ENCODE measurements at places on chromosomes 6 and 20.
A peak's percentile ranks its signal among the peaks of the same experiment; 100 is the strongest.

DNA sequence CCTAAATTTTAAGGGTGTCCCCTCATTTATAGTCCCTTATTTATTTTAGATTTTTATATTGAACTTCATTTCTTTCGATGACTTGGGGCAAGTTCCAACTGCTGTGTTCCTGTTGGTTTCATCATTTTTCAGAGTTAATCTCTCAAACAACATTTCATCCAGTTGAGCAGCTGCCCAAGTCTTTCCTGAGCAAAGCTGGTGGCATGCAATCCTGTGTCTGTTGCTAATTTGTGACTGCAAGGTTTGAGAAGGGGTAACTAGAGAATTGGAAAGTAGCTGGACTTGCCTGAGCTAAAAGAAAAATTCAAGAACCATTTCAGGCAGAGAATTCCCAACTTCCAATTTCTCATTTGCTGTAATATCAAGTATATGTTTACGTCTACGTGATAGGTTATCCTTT is 881.5 kb upstream of the SLC35B3 start:
- DNase-seq = no peak

GRCh38 chr6:46419576-46420002 is 71.7 kb downstream of the RCAN2 start:
- peak; percentile 72 for DNase-seq

DNA sequence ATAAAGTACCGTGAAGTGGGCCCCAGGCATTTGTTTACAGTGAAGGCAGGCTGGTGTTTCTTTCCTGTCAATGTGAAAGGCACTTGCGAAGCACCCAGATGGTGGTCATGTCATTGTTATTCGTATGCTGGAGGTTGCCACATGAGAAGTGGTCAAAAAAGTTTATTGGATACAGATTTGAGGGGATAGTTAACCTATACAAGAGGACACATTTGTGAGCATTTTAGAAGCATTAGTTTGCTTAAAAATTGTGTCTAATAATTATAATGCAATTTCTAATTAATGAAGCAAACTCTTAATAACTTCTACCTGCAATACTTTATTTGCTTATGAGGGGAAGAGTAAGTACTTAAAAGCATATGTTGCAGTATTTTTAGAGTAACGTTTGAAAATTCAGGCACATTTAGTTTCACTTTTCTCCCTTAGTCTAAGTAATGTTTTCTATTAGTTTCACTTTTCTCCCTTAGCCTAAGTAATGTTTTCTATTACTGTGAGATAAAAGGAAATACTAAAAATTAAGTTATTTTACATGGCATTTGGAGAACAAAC is 120.7 kb upstream of the CLDN20 start:
- no peak for DNase-seq

GRCh38 chr6:149454346-149454848 is 30.4 kb downstream of the ZC3H12D start:
- peak; percentile 68 for DNase-seq

- DNase-seq = no peak
Measured at GRCh38 chr20:11894062-11894461, 23.6 kb upstream of the BTBD3 start.

DNA sequence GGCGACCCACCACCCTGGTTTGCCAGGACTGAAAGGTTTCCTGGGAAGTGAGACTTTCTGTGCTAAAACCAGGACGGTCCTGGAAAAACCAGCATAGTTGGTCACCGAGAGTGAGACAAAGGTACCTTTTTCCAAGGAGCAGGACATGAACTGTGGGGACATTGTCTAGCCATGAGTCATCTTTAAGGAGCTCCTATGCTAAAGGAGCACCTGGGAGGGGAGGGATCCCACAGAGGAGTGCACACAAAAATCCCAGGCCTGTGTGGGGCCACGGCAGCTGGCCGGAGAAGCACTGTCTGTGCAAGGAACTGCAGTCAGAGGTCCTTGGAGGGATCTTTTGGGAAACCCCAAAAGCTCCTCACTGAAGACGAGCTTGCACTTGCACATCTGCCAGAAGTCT is 109.1 kb upstream of the PLEKHG1 start:
- no peak for DNase-seq

- no peak for DNase-seq
Measured at GRCh38 chr6:85561750-85562357, 31.8 kb downstream of the SNX14 start.

DNA sequence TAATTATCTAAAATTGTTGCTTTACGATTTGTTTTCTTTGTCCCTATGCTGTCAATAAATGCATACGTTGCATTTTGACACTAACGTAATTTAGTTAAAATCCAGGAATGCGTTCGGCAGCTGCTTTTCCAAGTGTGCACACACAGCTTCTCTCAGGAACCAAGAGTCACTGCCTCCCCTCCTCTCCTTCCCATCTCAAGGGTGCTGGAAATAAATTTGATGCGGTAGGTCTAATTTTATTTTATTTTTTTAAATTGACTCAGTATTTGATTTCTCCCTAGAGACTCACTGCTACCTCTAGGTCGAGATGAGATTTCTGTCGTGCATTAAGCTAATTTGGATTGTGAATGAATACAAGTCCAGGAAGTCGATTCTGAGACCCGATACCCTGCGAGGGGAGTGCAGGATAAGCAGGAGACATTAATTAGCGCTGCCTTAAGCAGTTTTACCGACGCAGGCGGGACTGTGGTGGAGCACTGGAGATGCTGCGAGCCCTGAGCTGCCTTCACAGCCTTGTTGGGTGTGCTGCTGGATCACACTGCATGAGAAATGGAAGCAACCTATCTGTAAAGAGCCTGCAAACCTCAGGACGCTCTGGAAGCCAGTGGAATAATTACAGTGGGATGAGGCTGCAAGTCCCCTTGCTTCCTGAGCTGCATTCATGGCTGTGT is 381.2 kb downstream of the C6orf118 start:
- no peak for DNase-seq

- no peak for DNase-seq
Measured at GRCh38 chr6:158011980-158012566, 30.4 kb downstream of the SYNJ2 start.

- DNase-seq = no peak
Measured at GRCh38 chr6:161001421-161001820, 9.9 kb downstream of the MAP3K4 start.

DNA sequence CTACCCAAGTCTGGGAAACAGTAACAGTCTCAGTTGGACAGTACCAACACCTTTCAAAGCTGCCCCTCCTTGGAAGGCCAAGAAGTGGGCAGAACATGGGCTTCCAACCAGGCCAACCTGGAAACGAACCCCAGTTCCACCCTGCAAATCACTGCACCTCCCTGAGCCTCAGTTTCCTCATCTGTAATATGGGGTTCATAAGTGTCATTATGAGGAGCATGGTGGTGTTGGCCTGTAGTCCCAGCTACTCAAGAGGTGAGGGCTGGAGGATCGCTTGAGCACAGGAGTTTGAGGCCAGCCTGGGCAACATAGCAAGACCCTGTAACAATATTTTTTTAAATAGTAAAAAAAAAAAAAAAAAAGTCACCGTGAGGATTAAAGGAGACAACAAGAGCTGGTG is 34.5 kb downstream of the C20orf203 start:
- no peak for DNase-seq

GRCh38 chr6:7992002-7992815 is 72.0 kb downstream of the BLOC1S5 start:
- peak; percentile 77 for DNase-seq

GRCh38 chr6:137389150-137389704 is 105.0 kb downstream of the OLIG3 start:
- no peak for DNase-seq

DNA sequence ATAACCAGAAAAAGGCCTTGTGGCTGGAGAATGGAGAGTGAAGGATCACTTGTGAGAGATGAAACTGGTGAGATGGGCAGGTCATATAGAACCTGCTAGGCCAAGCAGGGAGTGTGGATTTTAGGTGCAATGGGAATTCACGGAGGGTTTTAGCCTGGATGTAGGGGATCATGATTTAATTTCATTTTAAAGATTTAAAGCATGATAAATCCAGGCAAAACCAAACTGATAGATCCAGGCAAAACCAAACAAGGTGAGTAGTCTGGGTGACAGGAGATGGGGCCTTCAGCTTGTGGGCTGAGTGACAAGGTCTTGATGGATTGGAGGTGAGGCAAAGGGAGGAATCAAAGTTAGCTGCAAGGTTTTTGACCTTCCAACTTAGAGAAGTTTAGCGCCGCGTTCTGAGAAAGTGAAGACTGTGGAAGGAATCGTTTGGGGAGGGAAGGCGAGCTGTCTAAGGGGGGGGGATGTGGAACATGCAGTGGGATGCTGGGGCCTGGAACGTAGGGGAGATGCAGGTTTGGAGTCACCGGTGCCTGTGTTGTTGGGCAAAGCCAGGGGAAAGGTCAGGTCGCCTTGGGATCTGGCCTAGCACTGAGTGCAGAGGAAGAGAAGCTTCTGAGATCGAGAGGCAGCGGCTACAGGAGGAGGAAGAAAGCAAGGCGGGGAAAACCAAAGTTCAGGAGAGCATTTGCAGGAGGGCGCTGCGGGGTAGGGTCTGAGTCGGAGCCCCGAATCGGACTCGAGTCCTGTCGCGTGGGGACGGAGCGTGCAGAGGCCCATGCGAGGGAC is 1.3 kb upstream of the PLCG1 start:
- DNase-seq = no peak

GRCh38 chr6:29521006-29521680 is 33.4 kb upstream of the MAS1L start:
- DNase-seq = no peak

DNA sequence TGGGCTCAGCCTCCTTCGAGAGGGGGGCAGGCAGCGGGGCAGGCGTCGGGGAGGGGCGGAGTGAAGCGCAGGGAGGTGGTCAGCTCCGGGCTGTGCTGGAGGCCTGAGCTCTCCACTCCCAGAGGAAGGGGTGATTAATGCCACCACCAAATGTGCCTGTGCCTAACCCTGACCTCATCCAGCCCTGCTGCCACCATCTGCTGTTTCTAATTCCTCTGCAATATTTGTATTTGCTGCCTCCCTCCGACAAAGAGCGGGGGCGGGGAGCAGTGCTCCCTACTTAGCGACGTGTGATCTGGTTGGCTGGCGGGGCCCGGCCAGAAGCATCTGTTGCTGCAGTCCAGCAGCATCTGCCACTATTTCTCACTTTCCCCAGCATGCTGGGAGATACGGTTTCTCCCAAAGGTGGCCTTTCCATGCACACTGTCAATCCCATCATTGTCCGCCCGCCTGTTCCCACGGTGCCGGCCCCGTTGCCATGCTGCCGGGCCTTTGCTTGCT is 47.0 kb downstream of the DLL1 start:
- DNase-seq = no peak

DNA sequence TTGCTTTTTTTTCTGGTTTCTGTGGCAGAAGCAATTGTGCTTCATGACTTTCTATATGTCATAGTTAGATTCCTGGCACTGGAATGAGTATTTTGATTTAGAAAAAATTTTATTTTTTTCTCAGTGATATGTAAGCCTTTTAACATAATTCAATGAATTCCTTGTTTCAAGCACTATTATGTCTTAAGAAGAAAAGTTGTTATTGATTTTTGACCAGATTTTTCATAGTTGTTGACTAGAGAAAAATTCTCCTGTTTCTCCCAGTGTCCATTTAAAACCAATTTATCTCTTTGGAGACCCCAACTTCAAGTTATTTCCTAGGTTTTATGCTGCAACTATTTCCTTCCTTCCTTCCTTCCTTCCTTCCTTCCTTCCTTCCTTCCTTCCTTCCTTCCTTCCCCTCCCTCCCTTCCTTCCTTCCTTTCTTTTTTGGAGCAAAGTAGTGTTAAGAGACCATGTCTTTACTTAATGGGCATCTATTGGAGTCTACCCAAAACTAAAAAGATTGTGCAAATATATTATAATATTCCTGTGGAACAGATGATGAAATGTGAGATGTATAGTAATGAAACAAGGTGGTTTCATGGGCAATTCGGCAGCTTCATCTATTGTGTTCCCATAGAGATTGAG is 346.9 kb downstream of the RNF144B start:
- DNase-seq = no peak

DNA sequence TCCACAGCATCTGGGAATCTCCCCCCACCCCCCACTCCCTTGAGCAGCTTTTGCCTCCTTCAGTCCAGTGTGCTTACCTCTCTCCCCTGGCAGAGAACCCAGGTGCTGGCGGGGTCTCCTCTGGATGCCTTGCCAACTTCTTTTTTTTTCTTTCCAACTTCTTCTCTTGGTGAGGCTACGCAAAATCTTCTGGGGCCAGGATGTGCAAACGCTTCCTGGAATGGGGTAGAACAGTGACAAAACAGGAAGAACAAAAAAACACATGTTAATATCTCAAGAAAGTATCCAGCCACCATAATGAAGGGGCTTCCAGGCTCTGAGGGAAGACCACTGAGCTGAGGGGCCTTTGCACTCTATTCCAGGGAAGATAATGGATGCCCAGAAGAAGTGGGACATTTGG is 53.9 kb upstream of the DDR1 start:
- no peak for DNase-seq

DNA sequence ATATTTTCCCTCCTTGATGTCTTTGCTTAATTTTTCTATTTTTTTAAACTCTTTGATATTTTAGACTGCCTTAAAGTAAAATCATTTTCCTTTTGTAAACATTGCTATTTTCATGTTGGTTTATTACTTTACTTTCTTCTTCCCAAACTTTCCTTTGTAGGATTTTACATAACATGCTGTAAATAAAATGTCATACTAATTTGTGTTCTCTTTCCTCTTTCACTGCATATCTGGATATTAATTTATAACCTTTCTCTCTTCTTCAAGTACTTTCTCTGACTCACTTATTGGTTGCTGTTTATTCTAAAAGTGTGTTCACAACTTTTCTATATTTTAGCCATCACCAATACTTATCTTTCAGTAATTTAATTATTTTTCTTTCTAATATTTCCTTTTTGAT is 9.3 kb upstream of the POM121L2 start:
- DNase-seq = no peak
